ENCODE measurements at places on chromosomes 4 and X.

DNA sequence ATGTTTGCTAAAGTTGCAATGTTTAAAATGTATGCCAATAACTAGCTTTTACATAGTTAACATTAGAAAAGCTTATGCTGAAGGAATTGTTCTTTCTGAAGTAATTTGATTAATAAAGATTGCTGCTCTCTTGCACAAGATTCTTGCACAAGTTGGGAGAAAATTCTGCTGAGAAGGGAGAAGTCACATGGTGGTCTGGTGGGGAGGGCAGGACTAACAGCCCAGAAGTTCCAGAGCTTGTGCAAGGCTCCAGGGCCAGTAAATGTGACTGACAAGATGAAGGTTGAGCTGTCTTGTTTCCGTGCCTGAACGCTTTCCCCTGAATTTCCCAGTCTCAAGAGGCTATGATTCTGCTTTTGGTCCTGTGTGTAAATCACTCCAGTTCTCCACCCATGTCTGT is 112.9 kb upstream of the VCX start:
- DNase-seq: no peak

DNA sequence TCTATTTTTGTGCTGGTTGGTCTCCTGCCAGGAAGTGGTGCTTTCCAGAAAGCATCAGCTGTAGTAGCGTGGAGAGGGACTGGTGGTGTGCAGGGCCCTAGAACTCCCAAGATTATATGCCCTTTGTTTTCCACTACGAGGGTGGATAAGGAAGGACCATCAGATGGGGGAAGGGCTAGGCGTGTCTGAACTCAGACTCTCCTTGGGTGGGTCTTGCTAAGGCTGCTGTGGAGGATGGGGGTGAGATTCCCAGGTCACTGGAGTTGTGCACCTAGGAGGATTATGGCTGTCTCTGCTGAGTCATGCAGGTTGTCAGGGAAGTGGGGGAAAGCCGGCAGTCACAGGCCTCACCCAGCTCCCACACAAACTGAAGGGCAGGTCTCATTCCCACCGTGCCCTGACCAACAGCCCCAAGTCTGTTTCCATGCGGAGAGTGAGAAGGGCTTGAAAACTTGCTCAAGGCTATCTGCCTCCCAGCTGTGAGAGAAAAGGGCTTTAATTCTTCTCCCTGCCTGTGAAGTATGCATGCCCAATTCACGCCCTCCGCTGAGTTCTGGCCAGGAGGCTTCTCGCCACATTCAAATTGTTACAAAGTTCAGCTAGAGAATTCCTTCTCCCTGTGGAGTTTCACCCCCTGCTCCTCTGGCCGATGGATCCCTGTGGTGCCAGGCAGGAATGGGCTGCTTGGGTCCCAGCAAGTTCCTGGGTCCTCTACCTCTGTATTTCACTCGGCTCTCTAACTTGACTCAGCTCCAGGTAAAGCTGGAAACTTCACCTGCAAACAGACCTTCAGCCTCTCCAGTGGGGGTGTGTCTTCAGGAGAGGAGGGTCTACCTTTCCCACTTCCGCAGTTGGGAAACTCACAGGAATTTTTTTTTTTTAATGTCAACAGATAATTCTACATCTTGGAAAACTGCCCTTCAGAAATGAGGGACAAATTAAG is 7.7 kb upstream of the CSTF2 start:
- no peak for DNase-seq

GRCh38 chr4:81405900-81406401 is 65.8 kb downstream of the RASGEF1B start:
- peak; percentile 65 for DNase-seq

DNA sequence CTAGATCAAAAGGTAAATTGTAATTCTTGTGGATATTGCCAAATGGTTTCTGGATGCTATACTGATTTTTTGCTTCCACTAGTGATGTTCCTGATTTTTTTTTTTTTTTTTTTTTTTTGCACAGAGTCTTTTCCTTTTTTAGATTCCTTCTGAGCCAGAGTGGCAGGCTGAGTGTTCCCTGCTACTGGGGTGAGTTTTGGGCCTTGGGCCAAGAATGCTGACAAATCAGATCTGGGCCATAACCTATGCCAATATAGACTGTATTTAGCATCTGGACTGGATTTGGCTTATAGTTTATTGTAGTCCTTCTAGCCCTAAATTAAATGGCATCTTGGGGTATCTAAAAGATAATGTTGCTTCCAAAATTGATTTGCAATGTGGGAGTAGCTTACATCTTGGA is 52.8 kb downstream of the REPS2 start:
- no peak for DNase-seq

DNA sequence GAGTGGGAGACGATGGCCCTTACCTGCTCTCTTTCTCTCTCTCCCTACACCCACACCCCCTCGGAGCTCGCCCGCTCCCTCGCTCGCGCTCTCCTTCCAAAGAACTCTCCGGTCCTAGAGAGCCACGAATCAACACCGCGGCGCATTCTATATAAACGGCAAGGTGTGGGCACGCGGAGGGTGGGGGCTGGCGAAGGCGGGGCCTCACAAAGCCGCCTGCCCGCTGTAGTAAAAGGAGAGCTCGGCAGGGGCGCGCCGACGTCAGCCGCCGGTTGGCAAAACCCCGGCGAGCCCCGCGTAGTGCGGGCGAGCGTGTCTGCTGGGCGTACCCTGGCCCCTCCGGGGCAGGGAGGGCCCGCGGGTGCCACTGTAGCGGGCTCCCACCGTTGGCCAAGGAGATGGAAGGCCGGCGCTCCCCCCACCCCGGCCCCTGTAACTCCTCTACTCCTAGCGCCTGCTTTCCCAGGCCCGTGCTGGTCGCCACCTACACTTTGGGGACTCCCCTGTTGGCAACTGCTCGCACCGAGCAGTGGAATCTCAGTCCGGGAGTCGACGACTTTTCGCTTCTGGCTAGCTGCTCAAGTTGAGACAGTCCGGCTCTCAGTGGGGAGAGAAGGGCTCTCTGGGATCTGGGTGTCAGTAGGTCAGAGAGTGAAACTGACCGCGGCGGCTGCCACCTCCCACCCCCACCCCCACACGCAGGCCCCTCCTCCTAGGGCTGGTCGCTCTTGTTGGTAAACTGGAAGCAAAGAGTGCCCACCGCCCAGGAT is 325.5 kb upstream of the F9 start:
- DNase-seq: peak; percentile 58

DNA sequence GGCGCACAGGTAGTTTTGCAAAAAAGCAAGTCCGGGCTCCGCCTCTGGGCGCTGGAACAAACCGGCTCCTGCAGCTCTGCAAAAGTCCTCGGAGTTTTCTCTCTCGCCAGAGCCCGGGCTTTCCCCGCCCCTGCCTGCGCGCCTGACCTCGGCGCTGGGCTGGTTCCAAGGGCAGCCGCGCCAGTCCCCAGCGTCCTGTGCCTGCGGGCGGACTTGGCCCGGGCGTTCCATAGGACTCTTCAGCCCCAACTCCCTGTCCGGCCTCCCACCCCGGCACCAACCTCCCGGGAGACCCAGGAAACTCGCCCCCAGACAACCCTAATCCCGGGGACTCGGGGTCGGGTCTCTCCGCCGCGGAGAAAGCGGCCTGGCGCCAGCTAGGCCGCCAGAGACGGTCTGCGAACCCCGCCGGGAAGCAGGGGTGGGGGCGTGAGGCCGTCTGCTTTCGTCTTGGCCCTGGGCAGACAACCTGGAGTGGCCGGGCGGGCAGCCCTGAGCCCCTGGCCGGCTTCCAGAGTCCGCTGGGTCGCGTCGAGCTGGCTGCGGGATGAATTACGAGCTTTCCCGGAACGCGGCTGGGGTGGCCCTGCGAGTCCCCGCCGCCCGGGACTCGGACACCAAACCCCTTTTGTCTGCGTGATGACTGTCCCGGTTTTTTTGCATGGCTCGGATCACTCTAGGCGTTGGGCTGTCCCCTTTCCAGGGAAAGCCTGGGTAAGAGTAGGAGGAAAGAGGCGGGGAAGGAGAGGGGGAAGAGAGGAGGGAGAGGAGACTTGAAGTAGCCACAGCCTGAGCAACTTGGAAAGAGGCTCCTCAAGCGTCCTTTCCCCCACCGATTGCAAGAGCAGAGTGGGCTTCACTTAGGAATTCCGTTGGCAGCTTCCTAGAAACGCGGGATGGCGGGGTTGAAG is 916 bp downstream of the MXRA5 start:
- DNase-seq: no peak

DNA sequence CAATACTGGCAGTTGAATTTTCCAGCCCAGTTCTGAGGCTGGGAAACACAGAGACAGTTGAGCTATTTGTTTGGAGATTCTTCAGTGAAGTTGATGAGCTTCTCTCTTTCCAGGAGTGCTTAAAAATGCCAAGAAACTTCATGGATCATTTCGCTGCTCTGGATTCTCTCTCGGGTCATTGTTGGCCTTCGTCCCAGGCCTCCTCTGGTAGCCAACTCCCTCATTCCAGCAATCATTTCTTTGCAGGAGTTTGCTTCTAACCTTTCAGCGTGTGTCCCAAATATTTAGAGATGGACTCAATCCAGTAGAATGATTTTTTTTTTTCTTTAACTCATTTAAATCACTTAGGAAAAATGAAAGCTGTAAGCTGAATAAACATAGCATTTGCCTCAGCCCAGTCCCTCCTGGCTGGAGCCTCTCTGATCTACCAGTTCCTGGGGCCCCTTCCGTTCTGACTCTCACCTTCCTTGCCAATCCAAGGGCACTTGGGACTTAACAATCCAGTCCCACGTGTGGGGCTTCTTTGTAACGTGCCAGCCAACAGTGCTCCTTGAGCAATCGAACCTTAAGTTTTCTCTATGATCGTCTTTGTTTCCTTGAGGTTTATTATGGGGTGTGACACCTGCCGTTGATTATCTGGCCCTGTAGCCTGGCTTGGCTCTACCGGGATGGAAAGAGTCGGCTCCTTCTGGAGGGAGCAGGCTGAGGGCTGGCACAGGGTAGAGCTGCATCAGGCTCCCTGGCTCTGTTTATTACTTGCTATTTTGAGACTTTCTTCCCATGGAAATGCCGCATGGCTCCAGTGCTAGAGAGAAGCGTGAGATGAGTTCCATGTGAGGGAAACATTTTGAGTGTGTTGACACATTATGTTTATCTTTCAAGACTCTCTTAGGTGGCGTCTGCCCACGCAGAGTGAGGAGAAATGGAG is 80.4 kb upstream of the GPC4 start:
- DNase-seq: no peak

- DNase-seq: peak; percentile 8
Measured at GRCh38 chrX:112211459-112211858, 128.9 kb upstream of the TRPC5 start.

DNA sequence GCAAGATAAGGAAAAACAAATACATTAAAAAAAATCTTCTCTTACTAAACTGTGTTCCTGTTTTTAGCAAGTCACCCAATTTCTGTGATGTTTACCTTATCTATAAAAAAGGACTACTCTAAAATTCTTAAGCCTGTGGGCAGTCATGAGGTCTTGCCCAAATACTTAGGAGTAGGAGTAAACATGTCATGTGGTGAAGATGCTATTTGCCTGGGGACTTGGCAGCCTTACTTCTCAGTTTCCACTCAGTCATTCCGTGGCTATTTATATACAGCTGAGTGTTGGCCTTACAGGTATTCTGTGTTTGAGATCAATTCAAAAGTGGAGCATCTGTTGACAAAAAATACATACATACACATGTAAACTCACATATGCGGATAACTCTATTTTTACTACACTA is 89.9 kb upstream of the TLR2 start:
- no peak for DNase-seq

GRCh38 chr4:1226598-1226997 is 22.3 kb downstream of the CTBP1 start:
- DNase-seq: no peak

GRCh38 chr4:156575430-156576073 is 396.0 kb downstream of the PDGFC start:
- DNase-seq: no peak

DNA sequence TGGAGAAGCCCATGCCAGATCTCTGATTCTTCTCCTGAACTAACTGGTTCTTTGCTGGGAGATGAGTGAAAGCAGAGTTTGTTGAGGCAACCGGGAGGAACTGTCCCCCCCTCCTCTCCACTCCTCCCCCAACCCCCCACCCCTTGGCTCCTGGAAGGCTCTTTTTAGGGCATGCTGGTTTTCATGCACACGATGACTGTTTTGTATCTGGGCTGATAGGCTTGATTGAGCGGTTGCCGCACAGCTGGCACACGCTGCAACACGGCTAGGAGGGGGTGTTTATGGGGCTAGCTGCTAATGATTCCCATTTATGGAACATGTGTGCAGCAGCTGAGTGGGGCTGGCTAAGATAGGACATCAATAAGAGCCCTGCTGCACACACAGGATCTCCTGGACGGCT is 137.2 kb downstream of the SMIM20 start:
- no peak for DNase-seq

GRCh38 chrX:107710617-107711391 is 64.8 kb downstream of the TSC22D3 start:
- DNase-seq: peak; percentile 41

DNA sequence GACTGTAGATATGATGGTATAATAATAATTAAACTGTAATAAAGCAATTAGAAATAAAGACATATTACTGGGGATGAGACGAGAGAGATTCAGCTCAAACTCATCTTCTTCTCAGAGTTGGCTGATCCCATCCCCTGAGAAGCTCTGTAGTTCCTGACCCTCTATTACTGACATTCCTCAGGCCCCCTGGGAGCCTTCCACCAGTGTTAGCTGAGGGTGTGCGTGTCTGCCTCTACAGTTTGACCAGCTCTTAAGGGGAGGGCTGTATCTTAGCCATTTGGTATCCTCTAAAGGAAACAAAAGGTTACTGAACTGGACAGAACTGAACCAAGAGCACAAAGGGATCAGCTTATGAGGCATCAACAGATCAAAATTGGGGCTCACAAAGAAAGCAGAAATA is 11.2 kb downstream of the FHDC1 start:
- DNase-seq: no peak

DNA sequence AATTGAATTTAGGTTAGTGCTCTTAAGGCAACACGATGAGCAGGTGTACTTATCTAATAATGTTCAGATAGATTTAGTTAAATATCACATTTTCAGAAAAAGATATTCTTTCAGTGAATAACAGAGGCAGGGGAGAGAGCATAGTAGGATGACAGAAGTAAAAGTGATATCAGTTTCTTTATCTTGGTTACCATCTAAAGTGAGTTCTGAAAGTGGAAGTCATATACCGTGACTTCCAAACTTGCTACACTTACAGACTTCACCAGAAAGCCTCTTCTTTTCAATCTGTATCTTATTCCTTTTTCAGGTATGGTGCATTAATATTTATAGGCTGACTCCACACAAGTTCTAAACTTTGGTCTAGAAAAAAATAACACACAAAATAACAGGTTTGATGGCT is 124.9 kb downstream of the POU4F2 start:
- DNase-seq: no peak

DNA sequence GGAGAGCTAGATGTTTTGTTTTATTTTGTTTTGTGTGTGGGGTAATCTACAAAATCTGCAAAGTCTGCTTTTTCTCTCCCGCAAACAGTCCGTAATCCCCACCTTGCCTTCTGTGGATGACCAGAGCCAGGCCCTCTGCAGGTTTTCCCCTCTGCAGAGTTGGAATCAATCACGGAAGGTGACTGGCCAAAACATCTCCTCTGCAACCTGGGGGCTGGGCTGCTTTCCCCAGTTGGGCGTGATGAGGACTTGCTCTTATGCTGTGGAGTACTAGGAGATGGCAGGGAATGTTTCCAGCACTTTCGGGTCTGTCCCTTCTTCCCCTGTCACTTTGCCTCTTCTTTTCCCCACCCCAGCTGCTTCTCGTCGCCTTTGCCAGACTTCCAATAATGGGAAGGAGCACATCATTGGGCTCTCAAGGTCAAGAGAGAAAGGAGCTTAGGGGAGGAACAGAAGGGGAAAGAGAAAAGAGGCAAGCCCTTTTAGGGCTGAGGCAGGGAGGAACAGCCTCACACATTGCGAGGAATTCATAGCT is 1.1 kb downstream of the TMEM35A start:
- DNase-seq: no peak

GRCh38 chr4:147447786-147448185 is 33.1 kb upstream of the EDNRA start:
- DNase-seq: no peak

- DNase-seq: no peak
Measured at GRCh38 chr4:58646126-58646525, 1535.9 kb upstream of the IGFBP7 start.

Measured in SW480 (cell line).